ENCODE measurements at places on chromosomes 13 and 19.

DNA sequence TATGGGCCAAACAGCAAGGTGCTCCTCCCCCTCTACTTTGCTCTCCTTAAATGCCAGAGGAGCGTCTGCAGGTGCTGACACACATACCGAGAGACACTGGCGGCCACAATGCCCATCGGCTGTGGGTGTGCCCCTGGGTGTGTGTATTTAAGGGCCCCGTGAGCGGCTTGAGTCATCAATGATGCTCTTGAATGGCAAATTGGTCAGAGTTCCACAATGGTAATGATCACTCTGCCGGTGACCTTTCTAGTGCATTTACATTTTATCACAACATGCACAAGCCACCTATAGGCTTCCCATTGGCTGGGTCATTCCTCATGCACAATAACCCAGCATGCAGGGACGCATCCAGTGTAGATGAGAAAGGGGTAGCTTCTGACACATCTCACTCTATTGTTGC is 124.8 kb downstream of the ZNF536 start:
- DNase-seq: no peak

DNA sequence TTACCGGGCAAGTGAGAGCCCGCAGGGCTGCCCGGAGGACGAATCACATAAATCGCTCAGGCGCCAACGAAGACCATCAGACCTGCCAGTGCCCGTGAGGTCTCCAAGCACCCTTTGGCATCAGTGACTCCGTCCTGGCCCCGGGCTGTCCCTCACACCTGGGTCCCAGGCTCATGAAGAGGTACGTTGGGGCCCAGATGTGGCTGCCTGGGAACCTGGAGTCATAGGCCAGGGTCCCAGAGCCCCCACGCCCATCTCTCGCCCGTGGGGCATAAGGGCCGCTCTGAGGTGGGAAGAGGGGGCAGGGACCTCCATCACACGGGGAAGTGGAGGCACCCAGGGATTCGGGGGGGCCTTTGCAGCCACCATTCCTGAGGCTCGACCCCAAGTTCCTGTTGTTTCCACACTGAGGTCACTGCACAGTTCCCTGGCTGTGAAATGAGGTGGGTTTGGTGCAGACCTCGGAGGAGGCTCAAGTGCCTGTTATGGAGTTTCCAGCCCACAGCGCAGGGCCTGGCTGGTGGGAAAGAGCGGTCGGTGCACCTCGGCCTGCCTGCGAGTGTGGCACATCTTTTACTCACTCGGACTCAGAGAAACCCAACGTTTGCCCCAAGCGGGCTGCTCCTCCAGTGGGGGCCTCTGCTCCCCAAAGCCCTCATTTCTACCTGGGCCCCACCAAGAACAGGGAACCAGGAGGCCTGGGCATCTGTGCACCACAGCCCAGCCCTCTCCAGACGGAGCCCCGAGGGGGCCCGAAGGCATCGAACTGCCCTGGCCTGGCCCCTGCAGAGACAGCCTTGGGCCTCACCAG is 35.9 kb upstream of the C13orf46 start:
- DNase-seq: peak; percentile 70

DNA sequence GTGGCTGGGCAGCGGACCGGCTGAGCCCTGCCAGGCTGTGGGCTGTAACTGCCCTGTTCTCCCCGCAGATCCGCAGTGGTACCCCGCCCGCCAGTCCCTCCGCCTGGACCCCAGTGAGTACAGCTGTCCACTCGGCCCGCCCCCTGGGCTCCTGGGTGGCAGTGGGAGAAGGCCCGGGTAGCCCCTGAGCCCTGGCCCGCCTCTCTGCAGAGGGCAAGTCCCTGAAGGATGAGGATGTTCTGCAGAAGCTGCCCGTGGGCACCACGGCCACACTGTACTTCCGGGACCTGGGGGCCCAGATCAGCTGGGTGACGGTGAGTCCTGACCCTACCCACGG is 8.3 kb downstream of the NDUFB7 start:
- no peak for DNase-seq

DNA sequence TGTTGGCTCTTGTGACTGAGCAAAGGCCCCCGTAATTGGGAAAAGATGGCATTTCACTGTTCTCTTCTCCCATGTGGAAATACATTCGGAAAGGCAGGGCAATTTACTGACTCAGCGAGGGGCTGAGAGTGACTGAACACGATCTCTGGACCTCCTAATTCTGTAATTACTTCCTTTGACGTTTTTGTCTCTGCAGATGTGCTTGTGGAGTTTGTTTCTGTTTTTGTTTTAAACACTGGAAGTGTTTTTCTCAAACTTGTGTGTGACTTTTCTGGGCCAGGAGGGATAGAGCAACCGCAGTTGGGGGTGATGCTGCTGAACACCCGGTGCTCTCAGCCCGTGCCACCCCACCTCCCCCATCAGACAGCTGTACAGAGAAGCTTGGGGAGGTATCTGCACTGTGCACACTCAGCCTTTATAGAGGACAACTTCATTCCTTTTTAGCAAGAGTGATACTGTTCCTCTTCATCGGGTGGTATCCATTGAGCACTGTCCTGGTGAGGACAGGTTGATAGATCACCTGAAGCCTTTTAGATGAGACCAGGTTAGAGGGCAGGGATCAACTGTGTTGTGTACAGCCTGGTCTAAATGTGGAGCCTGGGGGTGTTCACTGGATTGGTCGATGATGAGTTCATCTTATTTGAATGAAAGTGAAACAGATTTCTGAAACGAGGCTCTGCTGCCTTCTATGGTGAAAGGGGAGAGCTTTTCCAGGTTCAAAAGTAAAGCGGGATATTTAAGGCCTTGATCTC is 117.4 kb downstream of the ESD start:
- DNase-seq: no peak

DNA sequence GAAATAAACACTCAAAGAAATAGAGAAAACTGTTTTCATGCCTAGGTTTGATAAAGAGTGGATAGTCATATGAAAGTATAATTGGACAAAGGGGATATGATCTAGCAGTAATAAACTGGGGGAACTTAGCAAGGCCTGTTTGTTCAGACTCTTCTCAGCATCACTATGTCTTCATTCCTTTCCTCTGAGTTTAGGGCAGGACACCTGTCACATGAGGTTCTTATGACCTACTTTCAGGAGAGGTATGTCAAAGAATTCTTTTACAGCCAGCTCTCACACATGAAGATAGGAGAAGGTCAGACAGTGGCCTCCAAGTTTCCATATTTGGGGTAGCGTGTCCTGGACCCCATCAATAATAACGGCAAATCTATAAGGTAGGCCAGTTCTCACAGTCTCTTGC is 11.4 kb upstream of the RFXAP start:
- no peak for DNase-seq

All from suprapubic skin (tissue), 4 donors.